ENCODE measurements at places on chromosomes 3 and 15.
A peak's percentile ranks its signal among the peaks of the same experiment; 100 is the strongest.

DNA sequence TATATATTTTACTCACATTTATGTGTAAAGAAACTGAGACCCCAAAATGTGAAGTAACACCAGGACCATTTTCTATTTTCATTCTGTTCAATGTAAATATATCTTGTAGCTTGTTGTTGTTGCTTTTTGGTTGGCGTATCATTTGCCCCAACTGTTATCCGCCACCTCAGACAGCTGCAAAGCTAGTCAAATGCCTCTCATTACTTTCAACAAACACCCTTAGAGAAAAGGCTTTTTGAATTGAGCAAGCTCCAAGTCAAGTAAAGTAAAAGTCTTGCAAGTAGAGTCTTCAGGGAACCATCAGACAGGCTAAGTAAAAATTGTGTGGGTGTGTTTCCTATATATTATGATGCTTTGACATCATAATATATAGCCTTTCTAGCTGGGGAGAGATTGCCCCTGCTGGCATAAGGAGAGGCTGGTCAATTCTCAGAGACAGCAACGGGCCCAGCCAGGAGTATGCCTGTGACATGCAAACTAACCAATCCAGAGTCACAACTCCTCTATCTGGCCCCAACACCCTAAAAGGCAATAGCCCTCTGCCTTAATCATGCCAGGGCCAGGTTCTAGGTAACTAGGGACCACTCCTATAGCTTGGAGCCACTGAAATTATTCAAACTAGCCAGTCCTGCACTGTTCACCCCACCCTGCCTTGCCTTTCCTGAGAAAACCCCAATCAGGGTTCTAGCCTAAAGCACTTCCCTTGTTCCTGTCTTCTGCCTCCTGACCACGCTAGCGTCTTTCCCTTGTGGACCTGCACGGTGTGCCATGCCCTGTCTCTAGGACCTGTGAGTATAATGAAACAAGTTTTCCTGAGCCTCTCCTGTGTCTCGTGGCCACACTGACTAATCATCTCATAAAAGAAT is 75.6 kb downstream of the RAD18 start:
- no peak for DNase-seq

DNA sequence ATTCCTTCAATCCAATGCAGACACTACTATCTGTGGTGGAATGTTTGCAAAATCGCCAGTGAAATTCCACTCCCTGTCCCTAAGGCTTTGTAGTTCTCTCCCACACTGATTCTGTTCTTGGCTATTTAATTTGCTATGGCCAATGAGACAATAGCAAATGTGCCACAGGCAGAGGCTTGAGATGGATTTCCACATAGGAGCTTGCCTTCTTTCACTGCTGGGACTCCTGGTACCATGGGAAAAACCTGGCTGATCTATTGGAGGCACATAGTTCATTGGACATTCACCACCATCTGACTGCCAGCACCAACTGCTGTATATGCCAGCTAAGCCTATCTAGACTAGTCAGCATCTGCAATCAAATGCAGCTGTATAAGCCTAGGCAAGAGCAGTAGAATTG is 103.8 kb downstream of the NR1D2 start:
- DNase-seq = no peak

- DNase-seq = no peak
Observed at GRCh38 chr3:129592381-129593131, 13.9 kb downstream of the PLXND1 start.

DNA sequence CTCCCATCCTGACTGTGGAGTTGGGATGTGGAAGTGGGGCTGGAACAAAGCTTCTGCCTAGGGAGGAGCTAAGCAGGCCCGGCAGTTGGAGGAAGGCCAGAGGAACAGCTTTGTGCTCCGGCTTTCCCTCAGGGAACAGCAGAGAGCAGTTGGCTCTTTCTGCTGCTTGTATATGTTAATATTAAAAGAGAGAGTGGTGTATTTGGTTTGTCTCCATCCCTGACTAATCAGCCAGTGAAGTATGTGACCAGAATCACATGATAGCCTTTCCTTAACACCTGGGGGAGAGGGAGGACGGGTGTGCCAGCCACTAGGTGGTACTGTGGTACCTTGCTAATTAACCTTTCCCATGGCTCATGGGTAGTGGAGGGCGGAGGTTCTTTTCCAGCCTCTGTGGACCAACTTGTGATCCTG is 10.0 kb downstream of the EIF2B5 start:
- DNase-seq = peak; percentile 81

GRCh38 chr15:71349736-71350526 is 234.7 kb downstream of the THSD4 start:
- no peak for DNase-seq

- no peak for DNase-seq
Observed at GRCh38 chr3:42179110-42179725, 86.8 kb downstream of the CCK start.

- no peak for DNase-seq
Observed at GRCh38 chr15:51232581-51232980, 105.8 kb downstream of the CYP19A1 start.

GRCh38 chr3:12198301-12198700 is 39.6 kb upstream of the TIMP4 start:
- no peak for DNase-seq

DNA sequence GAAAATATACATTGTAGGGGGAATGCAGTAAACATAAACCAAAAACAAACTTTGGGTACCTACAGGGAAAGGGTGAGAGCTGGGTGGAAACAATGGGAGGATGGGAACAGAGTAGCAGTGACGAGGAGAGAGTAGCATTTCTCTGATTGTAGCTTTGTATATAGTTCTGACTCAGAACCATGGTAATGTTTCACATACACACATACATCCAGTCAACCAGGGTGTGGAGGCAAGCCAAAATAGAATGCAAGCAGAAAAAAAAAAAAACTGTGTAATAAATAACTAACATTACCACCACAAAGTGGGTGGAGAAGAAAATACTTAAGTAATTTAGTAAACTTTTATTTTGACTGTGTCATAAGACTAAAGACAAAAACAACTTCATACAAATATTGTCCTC is 27.2 kb downstream of the BCL2A1 start:
- DNase-seq = no peak

DNA sequence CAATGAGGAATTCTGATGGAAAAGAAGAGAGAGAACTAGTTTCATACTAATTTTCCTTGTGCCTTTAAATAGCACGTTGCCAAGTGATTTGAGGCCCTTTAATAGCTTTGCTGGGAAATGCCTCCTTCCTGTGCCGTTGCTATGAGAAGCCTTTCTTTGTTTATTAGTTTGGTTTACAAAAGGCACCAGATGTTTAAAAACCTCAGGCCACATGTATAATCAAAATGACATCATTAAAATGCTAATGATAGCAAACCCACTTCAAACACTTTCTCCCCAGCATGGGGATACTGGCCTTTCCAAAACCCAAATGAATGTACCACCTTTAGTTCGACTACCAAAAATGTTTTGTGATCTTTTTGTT is 50.0 kb upstream of the TBC1D23 start:
- DNase-seq = peak; percentile 25

GRCh38 chr3:161082063-161082462 is 23.1 kb downstream of the B3GALNT1 start:
- DNase-seq = no peak

- DNase-seq = no peak
Observed at GRCh38 chr3:147210676-147211075, 195.7 kb downstream of the ZIC4 start.

DNA sequence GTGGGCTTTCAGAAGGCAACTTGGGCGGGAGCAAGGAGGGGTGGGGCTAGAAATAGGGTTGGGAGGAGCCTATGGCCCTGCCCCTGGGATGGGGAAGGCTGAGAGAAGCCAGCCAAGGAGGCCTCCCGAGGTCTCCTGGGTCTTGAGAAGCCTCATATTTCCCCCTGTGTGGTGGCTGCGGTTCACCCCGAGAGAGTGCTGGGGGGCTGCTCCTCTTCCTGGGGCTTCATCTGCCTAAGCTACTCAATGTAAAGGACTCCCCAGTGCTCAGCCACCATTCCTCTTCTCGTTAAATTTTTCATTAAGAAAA is 174.3 kb downstream of the SMAD6 start:
- no peak for DNase-seq

- DNase-seq = no peak
Observed at GRCh38 chr3:32667072-32667582, 17.9 kb upstream of the CNOT10 start.

- DNase-seq = peak; percentile 5
Observed at GRCh38 chr15:75732809-75733451, 20.3 kb upstream of the CSPG4 start.

- DNase-seq = peak; percentile 53
Observed at GRCh38 chr15:78944669-78945407, at the start of gene CTSH. CTSH (minus strand) TSS chr15:78945046; CDS start chr15:78944981, 65 bp downstream.

DNA sequence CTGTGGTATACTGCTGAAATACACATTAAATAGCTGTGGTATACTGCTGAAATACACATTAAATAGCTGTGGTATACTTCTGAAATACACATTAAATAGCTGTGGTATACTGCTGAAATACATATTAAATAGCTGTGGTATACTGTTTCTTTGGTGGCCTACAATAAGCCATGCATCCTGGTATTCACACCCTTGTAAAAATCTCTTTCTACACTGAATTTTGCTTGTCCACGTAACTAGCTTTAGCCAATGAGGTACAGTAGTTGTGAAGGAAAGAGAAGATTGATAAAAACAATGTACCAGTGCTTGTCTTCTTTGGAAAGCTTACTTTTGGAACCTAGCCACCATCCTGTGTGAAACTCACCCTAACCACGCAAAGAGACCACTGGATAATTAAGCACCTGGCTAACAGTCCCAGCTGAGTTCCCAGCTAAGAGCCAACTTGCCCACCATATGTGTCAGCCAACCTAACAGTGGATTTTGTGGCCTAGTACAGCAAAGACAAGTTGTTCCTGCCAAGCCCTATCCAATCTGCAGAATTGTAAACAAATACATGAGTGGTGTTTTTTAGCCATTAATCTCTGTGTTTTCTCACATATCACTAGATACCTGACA is 103.4 kb upstream of the MELTF start:
- DNase-seq = no peak

DNA sequence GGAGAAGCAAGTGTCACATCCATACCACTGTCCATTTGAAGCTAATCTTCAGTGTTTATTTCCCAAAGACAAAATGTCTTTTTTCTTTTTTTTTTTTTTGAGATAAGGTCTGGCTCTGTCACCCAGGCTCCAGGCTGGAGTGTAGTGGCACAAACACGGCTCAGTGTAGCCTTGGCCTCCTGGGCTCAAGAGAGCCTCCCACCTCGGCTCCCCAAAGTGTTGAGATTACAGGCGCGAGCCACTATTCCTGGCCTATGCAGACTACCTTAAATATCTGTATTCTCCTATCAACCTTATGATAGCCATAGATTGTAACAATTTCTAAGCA is 27.7 kb upstream of the VPS33B start:
- no peak for DNase-seq

GRCh38 chr3:16900779-16901440 is 16.2 kb downstream of the PLCL2 start:
- no peak for DNase-seq

DNA sequence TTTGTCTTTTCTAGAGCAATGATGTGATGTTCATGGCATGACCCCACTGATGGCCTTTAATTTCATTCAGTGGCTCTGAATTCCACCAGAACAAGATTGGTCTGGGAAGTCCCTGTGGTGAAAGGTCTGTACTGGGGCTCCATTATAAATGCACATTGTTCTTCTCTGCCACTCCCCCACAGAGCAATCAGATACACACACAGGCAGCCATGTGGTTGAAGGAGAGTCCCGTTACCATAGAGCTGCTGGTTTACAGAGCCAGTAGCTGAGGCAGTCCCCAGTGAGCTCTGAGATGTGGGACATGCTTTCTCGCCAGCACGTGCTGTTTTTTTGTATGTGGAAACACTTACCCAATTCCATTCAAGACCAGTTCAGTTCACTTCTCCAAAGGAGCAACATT is 172.7 kb upstream of the TRIM42 start:
- no peak for DNase-seq

DNA sequence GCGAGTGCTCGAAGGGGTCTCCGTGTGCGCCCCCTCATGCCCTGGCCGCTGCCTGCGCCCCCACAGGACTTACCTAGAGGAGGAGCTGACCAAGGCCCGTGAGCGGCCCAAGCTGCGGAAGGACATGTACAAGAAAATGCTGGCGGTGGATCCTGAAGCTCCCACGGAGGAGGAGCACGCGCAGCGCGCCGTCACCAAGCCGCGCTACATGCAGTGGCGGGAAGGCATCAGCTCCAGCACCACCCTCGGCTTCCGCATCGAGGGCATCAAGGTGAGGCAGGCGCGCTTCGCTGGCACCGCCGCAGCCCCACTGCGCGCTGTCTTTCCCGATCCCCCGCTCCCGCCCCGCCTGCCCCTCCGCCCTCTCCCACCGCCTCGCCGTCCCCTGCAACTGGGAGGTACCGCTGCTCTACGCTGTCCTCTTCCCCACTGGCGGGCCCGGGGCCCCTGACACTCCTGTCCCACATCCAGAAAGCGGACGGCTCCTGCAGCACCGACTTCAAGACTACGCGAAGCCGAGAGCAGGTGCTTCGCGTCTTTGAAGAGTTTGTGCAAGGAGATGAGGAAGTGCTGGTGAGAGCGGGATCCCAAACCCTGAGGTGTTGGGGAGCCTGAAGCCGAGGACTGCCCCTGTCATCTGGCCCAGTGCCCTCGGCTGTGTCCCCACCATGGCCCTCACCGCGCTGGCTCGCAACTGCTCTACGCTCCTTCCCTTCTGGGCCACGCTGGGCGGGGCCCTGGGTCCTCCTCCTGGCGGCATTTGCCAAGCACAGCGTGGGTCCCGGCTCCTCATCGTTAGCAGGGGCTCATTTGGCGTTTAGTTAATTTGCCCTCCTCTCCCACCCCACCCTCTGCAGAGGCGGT is 8.5 kb downstream of the ITPKA start:
- no peak for DNase-seq

DNA sequence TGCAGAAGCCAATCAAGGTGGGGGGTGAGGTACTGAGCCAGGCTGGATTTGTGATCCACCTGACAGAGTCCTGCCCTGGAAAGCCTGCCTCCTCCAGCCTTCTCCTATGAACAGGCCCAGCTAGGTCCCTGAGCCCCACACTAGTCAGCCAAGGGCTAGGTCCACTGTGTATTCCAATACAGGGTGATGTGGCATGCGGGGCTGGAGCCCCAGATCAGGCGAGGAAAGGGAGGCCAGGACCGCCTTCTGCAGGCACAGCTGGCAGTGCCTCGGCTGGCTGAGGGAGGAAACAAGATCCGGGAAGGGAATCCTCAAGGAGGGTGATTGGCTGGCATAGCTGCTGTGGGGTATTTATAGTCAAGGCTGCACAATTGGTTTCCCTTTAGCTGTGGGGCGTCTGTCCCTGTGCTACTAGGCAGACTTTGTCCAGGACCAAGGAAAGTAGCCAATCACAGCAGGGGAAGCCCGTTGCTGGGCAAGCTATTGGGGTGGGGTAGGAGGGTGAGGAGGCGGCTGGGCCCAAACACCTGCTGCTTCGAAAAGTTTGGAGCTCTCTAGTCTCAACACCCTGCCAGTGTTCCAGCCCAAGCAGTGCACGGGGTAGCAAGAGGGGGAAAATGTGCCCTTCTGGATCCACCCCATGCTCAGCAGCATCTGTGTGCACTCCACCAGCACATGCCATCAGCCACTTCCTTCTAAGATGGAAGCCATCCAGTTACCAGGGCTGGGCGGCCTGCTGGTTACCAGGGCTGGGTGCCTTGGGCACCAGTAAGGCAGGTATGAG is 5.9 kb downstream of the KY start:
- DNase-seq = no peak

GRCh38 chr3:102017784-102018183 is 168.5 kb downstream of the NFKBIZ start:
- no peak for DNase-seq
